Hematopoietic multipotent progenitor cell treated with erythropoietin and hydrocortisone succinate and interleukin-3 and kit ligand, for 15 days (in vitro differentiated cells): ENCODE measurements at places on chromosomes 5 and 9.

DNA sequence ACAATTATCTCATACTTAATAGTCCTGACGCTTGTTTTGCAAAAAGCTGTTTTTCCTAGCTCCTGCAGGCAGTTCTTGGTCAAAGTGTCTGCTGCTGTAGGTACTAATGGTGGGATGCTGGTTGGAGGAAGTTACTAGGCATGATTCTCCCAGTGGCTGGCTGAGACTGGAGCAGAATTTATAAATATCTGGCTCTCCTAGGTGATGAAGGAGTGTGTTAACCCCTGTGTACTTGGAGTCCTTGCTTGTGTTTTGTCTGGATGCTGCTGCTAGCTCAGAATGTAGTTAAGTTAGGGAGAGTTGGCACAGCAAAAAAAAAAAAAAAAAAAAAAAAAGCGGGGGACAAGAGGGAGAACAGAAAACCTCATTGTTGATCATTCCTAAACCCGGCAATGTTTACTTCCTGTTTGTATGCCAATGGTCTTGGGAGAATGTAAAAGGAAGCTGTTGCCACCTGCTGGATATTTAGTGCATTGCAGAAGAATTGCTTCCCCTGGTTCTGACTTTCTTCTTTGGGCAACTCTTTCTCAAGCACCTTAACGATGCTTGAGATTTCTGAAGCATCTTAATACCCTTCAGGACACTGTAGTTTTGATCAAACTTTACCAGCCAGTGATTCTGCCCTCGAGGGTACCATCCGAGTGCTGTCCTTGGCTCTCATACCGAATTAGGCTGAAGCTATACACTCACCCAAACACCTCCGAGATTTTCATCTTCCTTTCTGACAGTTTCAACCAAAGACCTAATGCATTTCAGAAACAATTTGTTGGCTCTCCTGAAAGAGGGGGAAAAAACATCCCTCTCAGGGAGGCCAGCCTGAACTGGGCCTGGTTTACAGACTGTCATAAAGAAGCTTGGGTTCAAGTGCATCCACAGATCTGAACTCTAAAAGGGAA lies 71.7 kb upstream of the WWC1 start:
- peak; percentile 60 for DNase-seq

DNA sequence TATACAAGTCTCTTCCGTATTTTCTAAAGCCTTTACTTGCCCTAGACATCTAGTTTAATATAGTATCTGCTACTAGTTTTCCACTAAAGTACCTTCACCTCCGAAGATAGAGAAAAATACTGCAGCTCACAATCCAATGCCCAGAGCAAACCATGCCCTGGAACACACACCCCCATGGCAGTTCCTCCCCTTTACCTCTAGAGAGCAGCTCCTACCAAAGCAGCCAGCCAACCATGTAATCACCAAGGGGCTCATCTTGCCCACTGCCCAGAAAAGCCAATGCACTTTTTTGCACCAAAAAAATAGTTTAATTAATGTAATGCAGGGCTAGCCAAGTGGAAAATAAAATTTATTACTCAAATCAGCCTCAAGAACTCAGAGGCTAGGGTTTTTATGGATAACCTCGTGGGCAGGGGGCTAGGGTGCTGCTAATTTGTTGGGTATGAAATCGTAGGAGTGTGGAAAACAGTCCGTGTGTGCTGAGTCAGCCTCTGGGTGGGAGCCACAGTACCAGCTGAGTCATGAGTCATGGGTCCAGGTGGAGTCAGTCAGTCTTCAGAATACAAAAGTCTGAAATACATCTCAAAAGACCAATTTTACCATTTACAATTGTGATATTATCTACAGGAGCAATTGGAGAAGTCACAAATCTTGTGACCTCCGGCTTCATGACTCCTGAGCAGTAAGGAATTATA lies 120.1 kb upstream of the ACO1 start:
- no peak for DNase-seq

- no peak for DNase-seq
Observed at GRCh38 chr9:108166519-108166918, 677.0 kb upstream of the KLF4 start.

DNA sequence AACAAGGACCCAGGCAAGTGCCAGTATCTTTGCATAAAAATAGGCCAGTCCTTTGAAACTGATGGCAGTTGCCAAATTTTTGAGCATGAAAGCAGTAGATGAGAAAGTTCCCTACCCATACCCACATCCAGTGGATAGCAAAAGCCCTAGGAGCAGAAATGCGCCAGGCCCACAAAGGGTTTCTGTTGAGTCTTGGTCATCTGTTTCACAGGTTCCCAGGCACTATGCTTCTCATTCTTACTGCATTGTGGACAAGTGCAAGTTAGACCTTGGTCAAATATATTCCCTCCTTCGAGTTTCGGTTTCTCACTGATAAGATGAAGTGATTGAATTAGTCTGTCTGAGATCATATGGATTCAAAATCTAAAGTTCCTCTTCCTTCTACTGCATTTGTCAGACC lies 152.3 kb downstream of the NR3C1 start:
- no peak for DNase-seq

- no peak for DNase-seq
Observed at GRCh38 chr5:177040814-177041420, 18.4 kb downstream of the ZNF346 start.

DNA sequence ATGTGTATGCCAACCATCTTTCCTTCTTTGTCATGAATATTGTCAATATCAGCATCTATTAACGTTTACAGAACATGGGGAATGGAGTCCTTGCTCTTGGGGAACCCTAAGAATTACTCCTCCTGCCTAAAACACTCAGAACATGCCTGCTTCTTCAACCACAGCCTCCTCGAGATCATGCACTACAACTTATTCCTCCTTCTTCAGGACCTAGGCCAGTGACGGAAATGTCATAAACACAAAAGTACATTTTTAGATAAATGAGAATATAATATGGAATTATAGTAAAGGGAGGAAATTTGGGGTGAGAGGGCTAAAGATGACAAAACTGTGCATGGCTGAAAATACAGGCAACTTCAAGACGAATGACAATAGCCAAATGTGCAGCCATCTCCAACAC lies 3.1 kb upstream of the IFNK start:
- no peak for DNase-seq

DNA sequence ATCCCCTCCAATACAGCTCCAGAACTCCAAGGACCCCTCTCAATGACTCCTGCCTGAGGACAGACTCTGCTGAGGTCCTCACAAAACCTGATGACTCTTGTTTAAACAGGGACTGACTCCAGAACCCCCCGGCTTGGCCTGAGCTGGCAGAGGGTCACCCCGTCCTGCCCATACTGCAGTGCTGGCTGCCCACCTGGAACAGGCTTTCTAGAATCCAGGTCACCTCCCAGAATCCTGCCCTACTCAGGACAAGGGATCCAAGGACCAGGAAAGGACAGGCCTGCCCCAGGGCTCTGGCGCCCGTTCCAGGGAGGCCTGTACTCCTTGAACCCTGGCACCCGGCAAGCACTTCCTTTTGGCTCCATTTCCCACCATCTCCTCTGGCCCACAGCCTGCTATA lies 22.2 kb downstream of the RALGDS start:
- DNase-seq: no peak

DNA sequence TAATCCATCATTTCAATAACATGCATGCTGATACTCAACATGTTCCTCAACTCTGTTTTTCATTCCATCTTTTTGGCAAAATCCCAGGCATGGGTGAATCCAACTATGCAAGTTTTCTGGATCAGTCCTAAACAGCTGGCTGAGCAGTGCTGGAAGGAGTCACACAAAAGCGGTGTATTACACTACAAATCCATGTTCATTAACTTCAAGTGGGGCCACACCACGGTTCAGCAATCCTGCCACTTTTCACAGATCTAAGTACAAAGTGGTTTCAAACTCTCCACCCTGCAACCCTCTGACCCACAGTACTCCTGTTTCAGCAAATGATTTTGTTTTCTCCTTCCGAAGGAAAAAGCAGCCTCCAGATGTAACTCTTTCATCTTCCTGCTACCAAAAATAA lies 222.5 kb downstream of the EPB41L4A start:
- no peak for DNase-seq

DNA sequence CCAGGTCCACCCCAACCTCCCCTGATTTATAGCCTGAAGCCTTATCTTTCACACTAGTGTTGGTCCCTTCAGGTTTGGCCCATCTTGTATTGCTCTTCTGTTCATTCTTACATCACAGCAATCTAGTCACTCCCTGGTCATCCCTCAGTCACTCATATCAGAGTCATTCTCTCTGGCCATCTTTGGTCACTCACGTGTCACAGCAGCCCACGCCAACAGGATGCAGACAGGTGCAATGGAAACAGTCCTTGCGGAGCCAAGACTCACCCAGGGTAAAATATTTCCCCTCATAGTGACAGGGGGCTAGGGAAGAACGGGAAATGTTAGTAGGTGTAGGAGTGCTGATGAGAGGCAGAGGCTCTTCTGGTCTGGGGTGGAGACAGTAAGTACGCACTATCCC lies 610 bp downstream of the MSMP start:
- DNase-seq: no peak

DNA sequence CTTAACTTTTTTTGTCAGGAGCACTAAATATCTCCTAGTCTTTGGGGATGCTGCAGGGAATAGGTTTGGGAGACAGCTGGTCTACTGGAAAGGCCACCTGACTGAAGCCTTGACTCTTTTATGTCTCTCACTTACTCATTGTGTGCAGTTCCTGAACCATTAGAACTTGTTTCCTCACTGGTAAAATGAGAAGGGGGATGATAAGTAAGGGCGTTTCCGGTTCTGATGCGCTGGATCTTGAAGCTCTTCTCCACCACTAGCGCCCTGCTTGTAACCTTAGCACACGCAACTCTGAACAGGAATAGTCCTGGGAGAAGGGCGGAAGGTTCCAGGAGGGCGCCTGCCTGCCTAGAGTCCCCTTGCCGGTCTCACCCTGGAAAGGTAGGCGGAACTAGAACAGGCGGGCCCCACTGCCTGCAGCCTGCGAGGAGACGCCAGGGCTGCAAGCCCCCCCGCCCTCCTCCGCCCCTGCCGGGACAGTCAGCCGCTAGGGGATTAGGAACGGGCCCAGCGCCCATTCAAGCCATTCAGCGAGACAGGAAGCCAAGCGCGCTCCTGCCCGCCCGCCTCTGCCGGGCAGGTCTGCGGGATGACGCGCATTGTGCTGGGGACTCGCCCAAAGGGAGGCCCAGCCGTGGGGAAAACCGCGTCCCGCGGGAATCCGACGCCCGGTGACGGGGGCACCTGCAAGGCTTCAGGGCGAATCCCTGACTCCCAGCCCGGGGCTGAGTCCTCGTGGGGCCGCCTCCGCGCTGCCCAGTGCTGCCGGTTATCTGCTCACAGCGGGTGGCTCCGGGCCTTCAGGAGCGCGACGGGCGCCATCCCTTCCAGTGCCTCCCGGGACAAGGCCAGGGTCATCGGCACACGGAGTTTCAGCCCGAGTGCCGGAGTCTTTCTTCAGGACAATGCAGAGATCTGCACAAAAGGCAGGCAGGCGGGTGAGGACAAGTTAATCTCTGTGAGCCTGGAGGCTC lies 44.0 kb upstream of the XPA start:
- DNase-seq: no peak

DNA sequence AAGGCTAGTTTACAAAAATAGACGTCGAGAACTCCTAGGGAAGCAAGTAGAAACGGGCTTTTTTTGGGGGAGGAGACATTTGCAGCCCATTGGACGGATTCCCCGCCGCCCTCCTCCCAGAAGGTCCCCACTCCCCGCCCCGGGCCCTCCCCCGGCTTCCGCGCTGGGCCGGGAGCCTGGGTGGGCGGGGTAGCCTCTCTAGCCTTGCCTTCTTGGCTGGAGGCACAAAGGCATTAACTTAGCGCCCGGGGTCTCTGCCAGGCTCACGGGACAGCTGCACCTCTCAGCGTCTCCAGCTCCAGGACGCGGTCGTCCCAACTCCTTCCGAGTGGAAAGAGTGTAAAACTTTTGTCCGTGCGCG lies at the start of gene DMRTA1:
Gene DMRTA1, plus strand, starts transcription at position 236 of the 361 bp plus-strand sequence. CDS start 242 bp downstream, outside the sequence.
- no peak for DNase-seq

GRCh38 chr9:135135171-135135928 lies 47.9 kb downstream of the OLFM1 start:
- no peak for DNase-seq

DNA sequence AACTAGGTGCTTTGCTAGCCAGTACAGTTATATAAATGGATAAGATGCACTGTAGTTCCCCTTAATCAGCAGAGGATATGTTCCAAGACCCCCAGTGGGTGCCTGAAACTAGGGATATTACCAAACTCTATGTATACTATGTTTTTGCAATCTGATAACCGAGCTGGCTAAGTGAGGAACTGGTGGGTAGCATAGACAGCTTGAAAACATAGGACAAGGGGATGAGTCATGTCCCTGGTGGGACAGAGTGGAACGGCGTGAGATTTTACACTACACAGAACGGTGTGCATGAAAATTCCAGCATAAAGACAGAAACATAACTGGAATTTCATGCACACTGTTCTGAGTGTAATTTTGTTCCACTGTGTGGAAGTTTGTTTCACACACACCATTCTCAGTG lies 86.9 kb downstream of the BASP1 start:
- no peak for DNase-seq

DNA sequence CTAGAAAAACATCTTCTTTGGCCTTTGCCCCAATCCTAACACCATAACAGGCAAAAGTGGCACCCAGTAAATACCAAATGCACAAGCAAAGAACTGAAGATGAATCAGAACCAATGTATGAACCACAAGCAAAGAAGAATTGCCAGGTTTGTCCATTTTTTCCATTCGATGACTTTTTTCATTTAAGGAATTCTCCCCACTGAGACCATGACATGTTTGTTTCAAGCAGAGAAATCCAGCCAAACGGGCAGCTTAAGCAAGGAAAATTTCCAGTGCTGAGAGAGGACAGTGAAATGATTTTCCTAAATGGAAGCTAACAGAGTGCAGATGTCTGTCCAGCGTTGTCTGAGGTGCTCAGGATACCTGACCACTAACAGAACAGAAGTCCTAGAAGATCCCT lies 203.7 kb downstream of the ADAMTS12 start:
- no peak for DNase-seq

GRCh38 chr9:38707885-38708637 lies 11.9 kb downstream of the FAM240B start:
- DNase-seq: no peak

DNA sequence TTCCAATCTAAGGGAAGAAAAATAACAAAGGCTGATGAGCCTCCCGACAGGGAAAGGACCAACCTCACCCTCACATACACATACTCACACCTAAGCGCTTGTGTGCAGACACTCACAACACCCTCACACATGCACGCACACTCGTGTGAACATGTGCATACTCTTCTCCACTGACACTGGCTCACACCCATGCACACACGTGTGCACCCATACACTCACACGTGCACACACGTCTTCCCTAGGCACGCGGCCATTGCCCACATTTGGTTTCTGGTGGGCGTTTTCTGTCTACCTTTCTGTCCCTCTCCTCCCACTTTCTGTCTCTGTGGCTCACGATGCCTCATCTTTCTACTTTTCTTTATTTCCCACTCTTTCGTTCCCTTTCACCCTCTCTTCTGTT lies 169.7 kb upstream of the MVB12B start:
- no peak for DNase-seq

GRCh38 chr9:120715389-120715924 lies 1.2 kb upstream of the MEGF9 start:
- DNase-seq: no peak

DNA sequence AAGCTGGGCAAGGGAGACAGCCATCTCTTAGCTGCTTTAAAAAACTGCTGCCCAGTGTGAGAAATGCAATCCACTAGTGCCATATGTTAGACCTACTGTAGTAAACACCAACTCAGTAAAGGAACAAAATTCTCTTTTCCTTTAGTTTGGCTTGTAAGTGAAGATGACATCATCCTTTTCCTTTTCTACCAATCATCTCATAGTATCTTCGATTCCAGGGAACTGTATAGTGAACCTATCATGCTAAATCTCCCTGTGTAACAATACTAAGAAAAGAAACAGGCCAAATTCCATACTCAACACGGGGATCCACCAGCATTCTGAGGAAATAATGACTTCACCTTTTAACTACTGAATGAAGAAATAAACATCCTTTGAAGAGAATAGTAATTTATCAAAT lies 100.1 kb downstream of the RAPGEF6 start:
- DNase-seq: no peak
